ENCODE measurements at places on chromosomes 3 and 15.

DNA sequence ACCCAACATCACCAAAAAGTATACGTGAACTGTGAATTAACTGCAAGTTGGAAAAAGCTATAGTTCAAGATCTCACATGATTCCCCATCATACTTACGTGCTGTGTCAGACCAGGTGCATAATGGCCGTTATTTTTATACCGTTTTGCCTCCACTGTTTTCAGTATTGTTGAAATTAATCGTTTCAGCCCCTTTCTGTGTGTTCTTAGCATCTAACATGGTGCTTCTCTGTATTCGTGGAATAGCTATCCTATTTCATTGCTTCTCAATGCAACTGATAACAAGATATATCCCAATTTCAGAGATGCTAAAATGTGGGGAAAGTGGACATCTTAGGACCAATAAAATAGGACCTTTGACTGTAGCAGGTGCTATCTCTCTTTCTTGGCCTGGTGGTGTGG, 13.7 kb downstream of the CA12 start:
- DNase-seq: no peak

GRCh38 chr3:126607214-126607908, 47.6 kb downstream of the TXNRD3 start:
- no peak for DNase-seq

GRCh38 chr3:132210476-132211346, 106.5 kb upstream of the ACP3 start:
- DNase-seq: peak; percentile 38

GRCh38 chr3:141646760-141647561, 91.1 kb upstream of the RNF7 start:
- no peak for DNase-seq

DNA sequence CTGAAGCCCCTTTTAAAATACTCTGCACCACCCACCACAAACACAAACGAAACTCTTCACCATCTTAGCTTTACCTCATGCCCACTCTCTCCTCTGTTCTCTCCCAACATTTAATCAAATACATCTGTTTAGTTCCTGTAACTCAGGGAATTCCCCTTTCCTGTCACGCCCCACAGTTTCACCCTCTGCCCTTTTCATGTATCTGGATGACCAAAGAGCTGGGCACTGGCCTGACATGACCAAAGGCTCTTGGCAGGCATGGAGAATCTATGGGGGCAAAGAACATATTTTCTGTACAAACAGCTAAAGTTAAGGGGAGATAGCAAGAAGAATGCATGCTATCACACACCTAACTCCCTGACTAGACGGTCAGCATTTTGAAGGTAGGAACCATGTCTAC, 270.0 kb downstream of the TBL1XR1 start:
- no peak for DNase-seq

GRCh38 chr3:114600571-114600970, 306.7 kb downstream of the TIGIT start:
- no peak for DNase-seq

- DNase-seq: peak; percentile 43
Measured at GRCh38 chr15:70156671-70157271, 59.1 kb upstream of the TLE3 start.

DNA sequence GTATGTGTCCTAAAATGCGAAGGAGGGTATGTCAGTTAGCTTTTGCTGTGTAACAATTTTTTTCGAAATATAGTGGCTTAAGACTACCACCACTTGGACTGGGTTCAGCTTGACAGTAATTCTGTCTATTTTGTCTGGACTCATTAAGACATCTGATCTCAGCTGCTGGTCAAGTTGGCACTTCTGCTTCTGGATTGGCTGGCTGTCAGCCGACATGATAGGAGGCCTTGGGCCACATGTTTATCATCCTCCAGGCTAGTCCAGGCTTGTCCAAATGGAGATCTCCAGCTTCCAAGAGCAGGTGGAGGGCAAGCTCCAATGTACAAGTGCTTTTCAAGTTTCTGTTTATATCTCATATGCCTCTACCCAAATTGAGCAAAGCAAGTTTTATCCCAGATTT, 95.9 kb downstream of the GALK2 start:
- DNase-seq: no peak

DNA sequence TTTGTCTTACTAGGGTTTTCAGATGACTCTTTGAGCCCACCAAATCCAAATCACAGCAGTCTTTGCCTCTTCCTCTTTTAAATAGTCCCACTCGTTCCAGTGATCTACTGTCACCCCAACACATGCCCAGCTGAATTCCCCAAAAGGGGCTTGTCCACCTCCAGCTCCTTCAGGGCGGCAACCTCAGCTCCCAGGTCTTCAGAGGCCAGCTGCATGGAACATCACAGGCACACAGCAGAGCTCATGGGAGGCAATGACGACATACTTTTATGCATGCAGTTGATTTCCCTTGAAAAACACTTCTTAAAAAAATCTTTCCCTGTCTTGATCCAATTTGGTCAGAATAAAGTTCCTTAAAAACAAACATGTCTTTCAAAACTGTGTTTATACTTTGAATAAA, 244.3 kb upstream of the NR2F2 start:
- DNase-seq: no peak

DNA sequence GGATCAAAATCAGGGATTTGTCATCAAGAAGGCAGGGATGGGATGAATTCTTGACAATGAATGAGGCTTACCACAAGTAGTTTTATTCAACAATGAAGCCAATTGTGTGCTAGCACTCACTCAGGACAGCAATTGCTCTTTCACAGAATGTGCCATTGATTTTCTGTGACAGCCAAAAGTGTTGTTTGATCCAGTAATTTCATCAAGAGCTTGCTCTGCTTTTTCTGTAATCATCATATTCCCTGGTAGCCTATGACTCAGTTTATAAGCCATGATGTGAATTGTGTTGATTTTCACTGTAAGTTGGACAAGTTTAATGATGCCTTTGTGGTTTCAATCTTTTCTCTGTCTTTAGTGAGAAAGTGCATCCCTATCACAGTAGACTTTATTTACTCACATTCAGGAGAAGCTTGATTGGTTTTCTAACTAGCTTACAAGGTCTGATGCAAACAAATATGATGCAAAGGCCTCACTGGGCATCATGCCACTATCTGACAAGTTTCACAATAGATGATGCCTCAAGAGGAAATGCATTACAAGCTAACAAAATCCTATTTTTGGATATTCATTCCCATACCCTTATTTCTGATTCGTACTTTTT, 13.6 kb upstream of the CSRNP1 start:
- DNase-seq: no peak

GRCh38 chr3:143119009-143119914, at the start of gene CHST2:
CHST2 (plus strand) TSS chr3:143119771; CDS start chr3:143120817, 1,046 bp downstream.
- DNase-seq: peak; percentile 84

- DNase-seq: no peak
Measured at GRCh38 chr15:91924837-91925495, 71.5 kb downstream of the SLCO3A1 start.

DNA sequence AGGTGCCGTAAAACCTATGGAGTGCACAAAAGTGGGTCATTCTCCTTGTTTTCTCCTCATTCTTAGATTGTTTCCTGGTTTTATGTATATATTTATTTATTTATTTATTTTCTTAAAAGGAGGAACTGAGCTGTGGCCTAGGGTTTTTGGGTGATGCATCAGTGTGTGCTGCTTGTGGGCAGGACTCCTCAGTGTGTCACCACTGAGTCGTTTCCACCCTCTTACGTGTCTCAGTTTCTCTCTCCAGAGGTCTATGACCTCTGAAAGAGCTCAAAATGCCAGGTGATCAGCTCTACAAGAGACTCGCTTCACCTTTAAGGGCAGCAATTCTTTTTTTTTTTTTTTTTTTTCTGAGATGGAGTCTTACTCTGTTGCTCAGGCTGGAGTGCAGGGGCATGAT, 72.9 kb downstream of the CD200 start:
- DNase-seq: no peak

GRCh38 chr3:36480911-36481648, 100.8 kb downstream of the STAC start:
- no peak for DNase-seq

GRCh38 chr15:59678172-59678571, 10.9 kb downstream of the BNIP2 start:
- no peak for DNase-seq

- no peak for DNase-seq
Measured at GRCh38 chr3:149122721-149123578, 6.5 kb upstream of the HPS3 start.

GRCh38 chr15:75360391-75360790, 8.0 kb downstream of the MAN2C1 start:
- DNase-seq: no peak

DNA sequence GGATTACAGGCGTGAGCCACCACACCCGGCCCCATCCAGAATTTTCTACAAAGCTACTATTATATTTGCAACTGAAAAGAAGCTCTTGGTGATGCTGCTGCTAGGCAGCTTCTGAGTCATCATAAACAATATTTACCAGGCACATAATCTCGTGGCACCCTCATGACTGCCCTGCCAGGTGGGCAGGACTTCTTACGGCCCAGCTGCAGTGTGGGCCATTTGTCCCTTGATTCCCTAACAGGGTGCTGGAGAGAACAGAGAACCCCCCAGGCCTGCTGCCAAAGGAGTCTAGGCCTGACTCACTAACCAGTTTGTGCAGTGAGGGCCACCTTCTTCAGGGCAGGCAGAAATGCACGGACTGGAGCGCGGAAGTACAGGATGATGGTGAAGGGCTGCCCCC, 4.9 kb downstream of the EPB42 start:
- DNase-seq: no peak

GRCh38 chr3:191740712-191741111, 279.7 kb downstream of the PYDC2 start:
- no peak for DNase-seq

DNA sequence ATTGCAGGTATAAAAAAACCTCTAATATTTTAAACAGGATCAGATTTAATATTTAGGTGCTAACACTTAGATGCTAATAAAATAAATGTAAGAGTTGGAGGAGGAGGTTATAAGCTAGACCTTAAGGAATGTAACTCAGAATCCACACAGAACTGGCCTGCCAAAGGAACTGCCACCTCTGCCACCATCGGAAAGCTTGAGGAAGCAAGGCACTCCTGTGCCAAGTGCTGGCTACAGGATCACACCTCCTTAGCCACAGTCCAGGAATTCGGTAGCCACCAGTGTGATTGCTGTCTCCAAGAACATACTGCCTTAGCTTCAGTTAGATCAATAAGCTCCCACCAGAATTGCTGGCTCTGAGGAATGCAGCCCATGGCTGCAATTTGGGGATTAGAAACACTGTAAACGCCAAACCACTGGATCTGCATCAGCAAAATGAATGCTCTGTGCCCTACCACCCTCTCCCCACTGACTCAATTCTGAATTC, 58.0 kb downstream of the FRMD5 start:
- no peak for DNase-seq

GRCh38 chr15:91992945-91993344, 139.4 kb downstream of the SLCO3A1 start:
- no peak for DNase-seq

DNA sequence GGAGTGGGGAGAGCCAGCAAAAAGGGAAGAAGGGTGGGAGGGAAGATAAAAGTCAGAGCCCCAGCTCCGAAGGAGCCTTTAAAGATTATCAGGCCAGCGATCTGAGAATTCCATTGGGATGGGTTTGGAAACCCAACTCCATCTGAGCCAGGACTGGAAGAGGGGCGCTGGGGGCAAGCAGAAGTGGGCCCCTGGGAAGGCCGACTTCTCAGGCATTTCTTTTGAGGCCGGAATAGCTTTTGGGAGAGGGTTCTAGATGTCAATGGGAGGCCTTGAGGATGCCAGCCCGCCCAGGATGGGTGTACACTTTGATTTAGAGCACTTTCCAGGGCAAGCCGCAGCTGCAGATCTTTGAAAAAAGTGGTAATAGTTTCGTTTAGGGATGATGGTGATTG, 6.6 kb upstream of the SOX2 start:
- DNase-seq: peak; percentile 10

GRCh38 chr15:57160823-57161560, 215.3 kb upstream of the CGNL1 start:
- DNase-seq: no peak

DNA sequence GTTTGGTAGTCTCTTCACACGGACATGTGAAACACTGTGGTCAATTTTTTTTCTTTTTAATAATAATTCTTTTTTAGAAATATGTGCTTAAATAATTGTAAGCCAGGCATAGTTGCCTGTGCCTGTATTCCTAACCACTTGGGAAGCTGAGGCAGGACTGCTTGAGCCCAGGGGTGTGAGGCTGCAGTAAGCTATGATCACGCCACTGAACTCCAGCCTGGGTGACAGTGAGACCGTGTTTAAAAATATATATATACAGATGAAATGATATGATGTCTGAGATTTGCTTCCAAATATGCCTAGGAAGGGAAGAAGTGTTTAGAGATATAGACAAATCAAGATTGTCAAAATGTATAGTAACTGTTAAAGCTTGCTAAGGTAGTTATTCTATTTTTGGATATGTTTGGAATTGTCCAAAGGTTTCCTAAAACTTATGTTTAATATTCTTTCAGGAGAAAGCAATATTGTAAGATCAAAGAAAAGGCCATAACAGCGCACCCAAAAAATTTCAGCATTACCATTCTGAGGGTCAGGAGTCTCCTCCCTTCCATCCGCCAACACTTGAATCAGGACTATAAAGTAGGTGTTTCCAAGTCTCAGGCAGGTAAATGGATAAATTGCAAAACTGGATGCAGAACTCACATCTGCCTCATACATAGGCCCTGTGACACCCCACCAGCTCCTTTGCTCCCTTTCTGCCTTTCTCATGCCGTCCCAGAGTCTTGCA, 532 bp upstream of the SELENOT start:
- no peak for DNase-seq

- DNase-seq: no peak
Measured at GRCh38 chr15:66212563-66212921, 41.0 kb downstream of the MEGF11 start.

GRCh38 chr3:8657804-8658305, 13.3 kb upstream of the SSUH2 start:
- no peak for DNase-seq

DNA sequence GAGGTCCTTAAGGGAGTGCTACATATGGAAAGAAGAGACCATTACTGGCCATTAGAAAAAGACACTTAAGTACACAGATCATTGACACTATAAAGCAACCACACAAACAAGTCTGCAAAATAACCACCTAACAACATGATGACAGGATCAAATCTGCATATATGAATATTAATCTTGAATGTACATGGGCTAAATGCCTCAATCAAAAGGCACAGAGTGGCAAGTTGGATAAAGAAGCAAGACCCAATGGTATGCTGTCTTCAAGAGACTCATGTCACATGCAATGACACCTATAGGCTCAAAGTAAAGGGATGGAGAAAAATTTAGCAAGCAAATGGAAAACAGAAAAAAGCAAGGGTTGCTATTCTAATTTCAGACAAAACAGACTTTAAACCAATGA, 28.4 kb upstream of the CCNL1 start:
- no peak for DNase-seq

GRCh38 chr15:58179206-58179605, 41.0 kb downstream of the AQP9 start:
- DNase-seq: no peak
